ENCODE measurements at places on chromosomes 7 and 10.

GRCh38 chr7:79381921-79382320 lies 71.5 kb downstream of the MAGI2 start:
- DNase-seq = no peak

- no peak for DNase-seq
Observed at GRCh38 chr10:129760003-129760315, 204.1 kb downstream of the EBF3 start.

DNA sequence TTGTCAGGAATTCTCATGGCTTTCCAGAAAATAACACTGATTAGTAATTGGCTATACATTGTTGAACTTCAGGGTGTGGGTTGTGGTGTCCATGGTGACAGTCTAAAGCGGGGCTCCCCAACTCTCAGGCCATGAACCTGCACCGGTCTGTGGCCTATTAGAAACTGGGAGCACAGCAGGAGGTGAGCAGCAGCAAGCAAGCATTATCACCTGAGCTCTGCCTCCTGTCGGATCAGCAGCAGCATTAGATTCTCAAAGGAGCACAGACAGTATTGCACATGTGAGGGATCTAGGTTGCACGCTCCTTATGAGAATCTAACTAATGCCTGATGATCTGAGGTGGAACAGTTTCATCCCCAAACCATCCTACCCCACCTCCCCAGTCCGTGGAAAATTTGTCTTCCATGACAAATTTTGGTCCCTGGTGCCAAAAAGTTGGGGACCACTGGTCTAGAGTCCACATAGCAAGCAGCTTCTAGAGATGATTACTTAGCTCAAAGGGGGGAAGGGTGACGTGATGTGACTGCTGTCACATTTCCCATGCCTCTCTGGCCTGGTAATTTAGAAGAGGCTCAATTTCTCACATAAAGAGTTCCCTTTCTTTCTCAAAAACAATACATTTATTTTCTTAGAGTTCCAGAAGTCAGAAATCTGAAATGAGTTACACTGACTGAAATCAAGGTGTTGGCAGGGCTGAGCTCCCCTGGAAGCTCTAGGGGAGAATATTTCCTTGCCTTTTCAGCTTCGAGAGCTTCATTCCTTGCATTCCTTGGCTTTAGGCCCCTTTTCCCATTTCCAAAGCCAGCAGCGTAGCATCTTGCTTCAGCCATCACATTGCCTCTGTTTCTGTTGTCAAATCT lies 17.6 kb upstream of the FAM221A start:
- DNase-seq = no peak

DNA sequence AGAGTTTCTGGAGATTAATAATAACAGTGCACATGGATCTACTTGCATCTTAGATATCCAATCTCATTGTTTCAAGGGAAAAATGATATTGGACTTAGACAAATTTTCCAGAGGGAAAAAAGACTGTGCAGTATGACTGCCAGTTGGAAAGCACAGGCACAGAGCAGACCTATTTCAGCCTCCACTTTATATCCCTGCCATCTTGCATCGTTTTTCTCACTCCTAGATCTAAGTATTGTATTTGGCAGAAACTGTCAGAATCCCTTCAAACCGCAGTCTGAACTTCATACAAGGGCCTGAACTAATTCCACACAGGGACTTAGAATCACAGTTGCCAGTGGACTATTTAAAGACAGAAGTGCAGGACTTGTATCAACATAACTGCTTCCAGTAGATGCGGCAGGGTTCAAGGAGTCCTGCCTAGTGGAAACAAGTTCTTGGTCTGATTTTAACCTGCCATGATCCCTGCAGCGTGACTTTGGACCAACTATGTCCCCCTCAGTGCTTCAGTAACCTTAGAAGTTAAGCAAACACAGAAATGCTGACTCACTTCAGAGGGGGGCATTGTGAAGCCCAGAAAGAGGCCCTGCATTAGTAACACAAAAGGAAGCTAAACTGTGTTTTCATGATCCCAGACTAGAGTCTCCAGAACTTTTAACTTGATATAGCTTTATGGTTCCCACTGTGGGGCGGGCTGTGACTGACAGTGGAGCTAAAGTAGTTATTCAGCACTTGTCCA lies 95.7 kb upstream of the PALS2 start:
- DNase-seq = no peak

DNA sequence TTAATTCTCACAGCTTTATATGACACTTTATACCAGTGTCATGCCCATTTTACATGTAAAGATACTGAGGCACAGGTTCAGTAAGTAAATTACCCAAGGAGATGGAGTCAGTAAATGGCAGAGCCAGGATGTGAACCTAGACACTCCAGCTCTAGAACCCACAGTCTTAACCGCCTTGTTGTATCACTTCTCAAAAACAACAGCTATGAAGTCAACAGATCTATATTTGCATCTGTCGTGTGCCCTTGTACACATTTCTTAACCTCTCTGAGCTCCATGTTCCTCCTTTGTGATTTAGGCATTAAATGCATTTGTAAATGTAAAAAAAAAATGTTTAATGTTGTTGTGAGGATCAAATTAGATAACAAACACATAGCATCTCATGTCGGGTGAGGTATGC lies 716.2 kb downstream of the SUGCT start:
- DNase-seq = no peak

GRCh38 chr10:43316988-43317387 lies 50.1 kb upstream of the RASGEF1A start:
- no peak for DNase-seq

- no peak for DNase-seq
Observed at GRCh38 chr7:129606803-129607202, 4.7 kb upstream of the NRF1 start.

- DNase-seq = no peak
Observed at GRCh38 chr10:103835096-103836050, 20.0 kb downstream of the SH3PXD2A start.

- DNase-seq = no peak
Observed at GRCh38 chr7:158586499-158587161, 993 bp downstream of the PTPRN2 start.

- DNase-seq = no peak
Observed at GRCh38 chr7:46871516-46871915, 710.4 kb downstream of the TNS3 start.

GRCh38 chr7:1229956-1230355 lies 2.7 kb upstream of the UNCX start:
- DNase-seq = no peak
